ENCODE measurements at places on chromosomes 3 and 15.

- no peak for DNase-seq
These were observed 541.6 kb upstream of the ALCAM start for GRCh38 chr3:104825116-104825515.

- DNase-seq, result no peak
These were observed 95.8 kb downstream of the RAP2B start for GRCh38 chr3:153257673-153258351.

- DNase-seq, result no peak
These were observed 44.6 kb downstream of the NR2C2 start for GRCh38 chr3:14991818-14992612.

DNA sequence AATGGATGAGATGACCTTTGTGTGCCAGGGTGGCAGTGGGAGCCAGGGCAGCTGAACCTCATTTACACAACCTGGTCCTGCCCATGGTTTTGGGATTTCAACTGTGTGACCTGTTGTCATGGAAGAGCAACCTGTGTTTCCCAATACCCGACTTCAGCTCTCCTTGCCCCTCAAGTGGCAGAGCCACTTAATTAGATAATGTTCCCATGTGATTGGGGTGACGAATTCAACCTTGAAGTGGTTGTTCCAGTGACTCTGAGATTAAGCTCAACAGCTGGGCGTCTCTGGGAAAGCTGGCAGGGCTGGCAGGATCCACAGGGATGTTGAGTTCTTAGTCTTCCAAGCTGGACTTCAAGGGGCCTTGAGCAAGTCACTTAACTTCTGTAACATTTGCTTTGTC lies 71.0 kb downstream of the THSD4 start:
- DNase-seq, result no peak

- DNase-seq, result no peak
These were observed 54.1 kb downstream of the LEO1 start for GRCh38 chr15:51917493-51917892.

- DNase-seq, result no peak
These were observed 29.3 kb downstream of the GRAMD2A start for GRCh38 chr15:72168131-72168807.

DNA sequence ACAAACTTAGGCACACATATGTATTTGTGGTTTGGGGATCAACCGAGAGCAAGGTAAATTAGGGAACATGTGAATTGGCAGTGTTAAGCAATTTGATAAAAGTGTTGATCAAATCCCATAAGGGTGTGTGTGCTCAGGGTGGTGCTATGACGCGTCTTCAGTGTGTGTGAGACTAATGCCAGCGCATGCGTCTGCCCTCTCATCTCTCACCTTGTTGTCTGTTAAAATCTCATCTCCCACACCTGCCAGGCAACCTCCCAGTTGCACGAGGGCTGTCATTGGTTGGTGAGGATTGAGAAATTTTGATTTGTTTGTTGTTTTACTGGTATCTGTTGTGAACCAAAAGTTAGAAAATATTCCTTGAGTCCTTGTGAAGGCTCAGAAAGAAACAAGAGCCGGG lies 137.2 kb upstream of the ICE2 start:
- DNase-seq, result no peak

DNA sequence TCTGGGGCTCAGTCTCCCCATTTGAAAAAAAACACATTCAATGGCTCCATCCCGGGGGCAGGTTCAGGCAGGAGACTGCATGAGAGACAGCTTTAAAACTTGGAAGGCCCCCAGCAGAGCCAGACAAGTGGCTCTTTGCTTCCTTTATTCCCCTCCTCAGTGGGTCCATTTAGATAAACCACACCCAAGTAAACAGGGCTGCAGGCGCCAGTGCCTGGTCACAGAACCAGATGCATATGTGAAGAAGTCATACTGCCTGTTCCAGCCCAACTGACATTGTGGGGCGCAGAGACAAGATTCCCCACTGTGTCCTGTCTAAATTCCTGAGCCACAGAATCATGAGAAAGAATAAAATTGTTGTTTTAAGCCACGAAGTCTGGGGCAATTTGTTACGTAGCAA lies 9.0 kb downstream of the FBN1 start:
- DNase-seq, result no peak

DNA sequence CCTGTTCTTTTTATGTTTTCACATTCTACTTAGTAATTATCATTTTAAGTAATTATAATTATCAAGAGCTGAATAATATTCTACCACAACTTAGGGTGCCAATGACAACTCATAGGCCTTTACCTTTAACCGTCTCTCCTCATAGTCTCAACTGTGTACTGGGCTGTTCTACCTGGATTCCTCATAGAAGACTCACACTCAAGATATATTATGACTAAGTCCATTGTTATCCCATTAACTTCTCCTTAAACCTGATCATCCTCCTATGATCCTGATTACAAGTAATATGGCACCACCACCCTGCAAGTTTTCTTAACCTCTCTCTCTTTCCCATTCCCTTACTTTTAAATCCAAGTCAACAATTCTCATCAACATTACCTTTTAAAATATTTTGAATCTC lies 285.9 kb upstream of the VEPH1 start:
- DNase-seq, result no peak

DNA sequence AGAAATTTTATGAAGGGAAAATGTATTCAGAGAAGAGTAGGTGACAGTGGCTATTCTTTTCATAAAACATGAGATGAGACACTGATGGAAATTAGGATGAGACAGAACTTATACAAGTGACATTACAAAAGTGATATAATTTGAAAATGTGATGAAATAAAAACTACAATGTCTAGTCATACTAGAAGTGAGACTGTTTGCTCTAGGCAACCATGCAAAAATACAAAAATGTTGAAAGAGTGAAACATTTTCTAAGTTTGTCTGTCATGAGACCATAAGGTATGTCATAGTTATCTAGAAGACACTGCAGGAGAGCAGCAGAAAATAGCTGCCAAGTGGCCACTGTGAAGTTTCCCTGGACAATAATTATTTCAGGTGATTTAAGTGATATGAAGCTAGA lies 459.5 kb downstream of the DIPK2A start:
- DNase-seq, result no peak

GRCh38 chr3:52029535-52029934 lies 26.8 kb downstream of the DUSP7 start:
- DNase-seq, result no peak

DNA sequence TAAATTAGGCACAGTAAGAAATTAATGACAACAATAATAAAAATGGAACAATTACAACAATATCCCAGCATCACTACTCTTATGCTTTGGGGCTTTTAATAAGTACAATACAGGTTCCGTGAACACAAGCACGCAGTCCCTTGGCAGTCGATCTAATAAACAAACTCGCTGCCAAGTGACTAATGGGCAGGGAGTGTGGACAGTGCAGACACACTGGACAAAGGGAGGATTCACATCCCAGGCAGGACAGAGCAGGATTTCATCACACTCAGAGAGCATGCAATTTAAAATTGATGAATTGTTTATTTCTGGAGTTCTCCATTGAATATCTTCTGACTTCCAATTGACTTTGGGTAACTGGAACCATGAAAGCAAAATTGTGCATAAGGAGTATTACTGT lies 524.1 kb upstream of the CFAP20DC start:
- DNase-seq, result no peak

GRCh38 chr15:80915472-80915871 lies 74.1 kb downstream of the MESD start:
- DNase-seq, result no peak

DNA sequence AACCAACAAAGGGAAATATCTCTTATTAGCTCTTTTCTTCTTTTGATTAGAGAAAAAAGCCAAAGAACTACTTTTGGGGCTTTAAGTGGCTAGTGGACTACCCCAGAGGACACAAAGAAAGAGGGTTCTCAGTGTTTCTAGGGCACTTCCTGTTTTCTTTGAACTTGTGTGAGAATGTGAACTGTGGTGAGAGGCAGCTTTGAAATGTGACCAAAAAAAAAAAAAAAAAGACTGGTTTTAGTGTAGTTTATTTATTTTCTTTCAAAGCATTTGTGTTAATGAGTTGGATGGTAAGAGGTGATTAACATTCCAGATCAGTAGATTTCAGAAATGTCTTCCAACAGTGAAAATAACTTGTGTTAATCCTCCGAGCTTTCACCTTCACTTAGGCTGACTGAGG lies 32.4 kb downstream of the SELENOT start:
- DNase-seq, result no peak

GRCh38 chr3:56154297-56154696 lies 314.0 kb downstream of the ERC2 start:
- DNase-seq, result no peak

- no peak for DNase-seq
These were observed 96.1 kb downstream of the FMN1 start for GRCh38 chr15:33098094-33099058.

DNA sequence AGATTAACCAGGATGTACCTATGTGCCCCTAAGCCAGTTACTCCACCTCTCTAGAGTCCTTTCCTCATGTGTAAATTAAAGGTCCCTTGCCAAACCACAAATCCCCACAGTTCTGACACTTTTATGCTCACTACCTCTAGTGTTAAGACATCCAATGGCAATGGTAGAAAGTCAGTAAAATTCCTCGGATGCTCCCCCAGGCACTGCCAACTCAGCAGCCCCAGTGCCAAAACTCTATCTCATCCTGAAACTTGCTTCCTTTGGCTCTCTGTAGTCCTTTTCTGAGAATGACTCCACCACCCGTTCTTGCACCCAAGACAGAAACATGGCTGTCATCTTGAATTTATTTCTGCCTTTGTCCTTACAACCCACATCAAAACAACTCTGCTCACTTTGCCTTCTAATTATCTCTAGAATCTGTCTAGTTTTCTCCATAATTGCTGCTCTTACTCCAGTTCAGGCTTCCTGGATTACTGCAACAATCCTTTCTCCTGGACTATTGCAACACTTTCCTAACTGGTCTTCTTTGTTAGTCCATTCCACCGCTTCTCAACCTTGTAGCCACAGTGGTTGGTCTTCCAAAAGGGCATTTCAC lies 41.6 kb downstream of the MB21D2 start:
- no peak for DNase-seq

DNA sequence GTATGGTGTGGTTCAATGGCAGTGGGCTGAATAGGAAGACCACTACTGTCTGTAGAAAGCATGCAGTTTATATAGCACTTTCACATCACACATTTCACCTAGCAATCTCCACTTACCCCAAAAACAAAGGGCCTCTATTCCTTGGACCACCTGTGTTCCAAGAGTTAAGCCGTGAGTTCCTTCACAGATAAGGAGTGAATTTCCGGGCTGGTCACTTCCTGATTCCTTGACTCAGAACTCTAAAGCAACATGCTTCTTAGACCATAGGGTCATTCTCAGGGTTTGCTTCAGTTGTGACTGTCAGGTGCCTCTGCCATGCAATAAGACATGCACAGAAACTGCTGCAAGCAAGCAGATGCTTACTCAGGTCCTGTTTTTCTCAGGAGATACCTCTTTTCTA lies 588.5 kb upstream of the TGFBR2 start:
- no peak for DNase-seq

DNA sequence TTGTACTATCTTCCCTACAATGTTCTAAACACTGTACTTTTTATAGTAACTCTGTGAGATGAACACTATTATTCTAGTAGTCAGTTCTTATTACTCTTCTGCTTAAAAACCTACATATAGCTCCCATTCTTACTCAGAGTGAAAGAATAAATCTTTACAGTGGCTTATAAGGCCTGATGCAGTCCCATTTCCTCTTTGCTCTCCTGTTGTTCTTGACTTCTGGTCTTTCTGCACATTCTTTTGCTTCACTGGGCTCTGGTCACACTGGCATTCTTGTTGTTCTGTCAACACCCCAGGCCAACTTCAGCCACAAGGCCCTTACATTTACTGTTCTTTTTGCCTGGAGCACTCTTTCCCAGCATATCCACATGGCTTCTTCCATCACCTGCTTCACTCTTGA lies 58.2 kb upstream of the TP63 start:
- DNase-seq, result no peak

GRCh38 chr3:42022355-42022754 lies 60.5 kb upstream of the ULK4 start:
- DNase-seq, result no peak

DNA sequence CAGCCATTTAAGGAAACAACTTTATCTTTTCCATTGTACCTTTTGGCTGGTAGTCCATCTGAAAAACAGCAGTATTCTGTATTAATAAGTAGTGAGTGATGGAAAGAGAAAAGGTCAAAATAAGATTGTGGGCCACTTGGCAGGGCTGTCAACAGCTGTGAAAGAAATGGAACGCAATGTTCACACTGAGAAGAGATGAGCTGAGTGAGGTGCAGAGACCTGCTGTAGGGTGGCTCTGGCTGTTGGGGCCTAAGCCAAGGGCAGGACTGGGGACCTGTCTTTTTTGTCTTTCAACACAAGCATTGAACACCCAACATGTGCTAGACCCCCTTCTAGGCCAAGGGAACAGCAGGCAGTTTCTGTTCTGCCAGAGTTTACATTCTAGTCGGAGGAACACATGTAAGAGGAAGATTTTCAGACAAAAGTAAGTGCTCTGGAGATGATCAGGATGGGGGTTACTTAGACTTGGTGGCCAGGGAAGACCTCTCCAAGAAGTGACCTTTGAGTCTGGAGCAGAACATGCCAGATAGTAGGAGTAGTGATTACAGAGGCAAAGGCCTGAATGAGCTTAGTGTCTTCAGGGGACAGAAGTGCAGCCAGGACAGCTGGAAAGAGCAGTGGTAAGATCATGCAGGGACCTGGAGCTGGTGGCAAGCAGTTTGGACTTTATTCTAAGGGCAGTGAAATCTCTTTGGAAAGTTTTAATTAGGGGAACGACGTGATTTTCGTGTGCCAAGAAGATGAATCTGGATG lies 29.6 kb downstream of the TSEN2 start:
- DNase-seq, result no peak

DNA sequence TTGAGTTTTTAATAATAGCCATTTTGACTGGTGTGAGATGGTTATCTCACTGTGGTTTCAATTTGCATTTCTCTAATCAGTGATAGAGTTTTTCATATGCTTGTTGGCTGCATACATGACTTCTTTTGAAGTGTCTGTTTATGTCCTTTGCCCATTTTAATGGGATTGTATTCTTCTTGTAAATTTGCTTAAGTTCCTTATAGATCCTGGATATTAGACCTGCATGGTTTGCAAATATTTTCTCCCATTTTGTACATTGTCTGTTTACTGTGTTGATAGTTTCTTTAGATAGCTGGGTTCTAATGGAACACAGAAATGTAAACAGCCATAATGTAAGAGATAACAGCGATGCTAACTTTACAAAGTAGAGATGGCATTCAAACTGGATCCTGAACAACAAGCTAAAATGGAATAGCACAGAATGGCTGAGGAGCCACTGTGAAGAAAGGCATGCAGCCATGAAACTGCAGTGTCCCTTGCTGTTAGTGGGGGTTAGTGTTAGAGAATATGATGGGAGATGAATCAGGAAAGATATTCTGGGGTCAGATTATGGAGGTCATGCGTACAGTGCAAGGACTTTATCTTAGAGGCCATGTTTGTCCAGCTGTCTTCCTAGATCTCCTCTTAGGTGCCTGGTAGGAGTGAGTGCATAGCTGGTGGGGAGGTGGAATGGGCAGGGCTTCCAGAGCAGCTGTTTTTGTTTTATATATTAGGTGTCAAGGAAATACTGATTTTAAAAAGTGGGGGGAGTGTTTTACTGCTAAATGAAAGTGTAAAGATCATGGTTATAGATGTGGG lies 48.1 kb downstream of the BBS4 start:
- DNase-seq, result no peak

- DNase-seq, result no peak
These were observed 78.1 kb upstream of the SETMAR start for GRCh38 chr3:4225005-4225471.

GRCh38 chr3:186869253-186870100 lies 27.0 kb downstream of the ADIPOQ start:
- no peak for DNase-seq

- DNase-seq, result no peak
These were observed 13.2 kb downstream of the P2RY14 start for GRCh38 chr3:151265166-151265565.

- DNase-seq, result no peak
These were observed 20.7 kb downstream of the SCN5A start for GRCh38 chr3:38628835-38629234.
